Activated CD4-positive, alpha-beta memory T cell treated with anti-CD3 and anti-CD28 coated beads for 36 hours (primary cell): ENCODE measurements at places on chromosomes 11 and 22.

DNA sequence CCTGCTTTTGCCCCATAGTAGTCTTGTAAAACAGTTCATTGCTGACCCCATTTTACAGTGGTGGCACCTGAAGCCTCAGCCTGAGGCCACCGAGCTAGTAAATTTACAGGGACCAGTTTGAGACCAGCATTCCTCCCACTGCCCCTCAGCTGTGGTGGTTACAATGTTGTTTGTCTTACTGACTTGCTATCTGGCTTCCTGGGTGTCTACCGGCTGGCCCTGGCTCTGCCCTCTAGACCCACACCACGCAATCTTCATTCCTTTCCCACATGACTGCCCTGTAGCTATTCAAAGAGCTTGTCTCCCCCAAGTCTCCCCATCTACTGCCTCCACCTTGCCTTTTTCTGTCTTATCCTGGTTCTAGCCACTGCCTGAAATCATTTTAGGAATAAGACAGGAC is 20.8 kb downstream of the PIK3IP1 start:
- no peaks in the 10 kb centered on the region for H3K27me3 ChIP-seq
- peaks cover 17% of the 10 kb centered on the region for H3K4me1 ChIP-seq
- no peak overlapping the region for H3K4me3 ChIP-seq
- H3K36me3 ChIP-seq, result peaks cover 45% of the 10 kb centered on the region

DNA sequence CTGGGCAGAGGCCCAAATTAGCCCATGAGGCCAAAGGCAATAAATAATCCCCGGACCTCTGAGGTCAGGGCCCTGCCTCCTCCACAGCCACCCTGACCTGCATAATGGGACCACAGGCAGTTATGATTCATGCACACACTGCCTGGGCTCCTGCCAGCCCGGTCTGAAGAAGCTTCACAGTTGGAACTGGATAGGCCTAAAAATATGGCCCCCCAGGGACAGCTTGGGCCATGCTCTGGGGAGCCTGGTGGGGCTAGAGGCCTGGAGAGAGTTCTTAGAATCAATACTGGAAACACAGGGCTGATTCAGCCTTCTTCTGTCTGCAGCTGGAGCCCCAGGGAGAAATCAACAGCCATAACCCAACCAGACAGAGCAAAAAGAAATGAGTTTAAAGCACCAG is 112.8 kb upstream of the CADM1 start:
- no peaks in the 10 kb centered on the region for H3K4me1 ChIP-seq
- H3K27me3 ChIP-seq, result no peaks in the 10 kb centered on the region
- H3K27ac ChIP-seq, result no peak overlapping the region
- H3K4me3 ChIP-seq, result no peak overlapping the region
- no peaks in the 10 kb centered on the region for H3K36me3 ChIP-seq
- no peak for DNase-seq

DNA sequence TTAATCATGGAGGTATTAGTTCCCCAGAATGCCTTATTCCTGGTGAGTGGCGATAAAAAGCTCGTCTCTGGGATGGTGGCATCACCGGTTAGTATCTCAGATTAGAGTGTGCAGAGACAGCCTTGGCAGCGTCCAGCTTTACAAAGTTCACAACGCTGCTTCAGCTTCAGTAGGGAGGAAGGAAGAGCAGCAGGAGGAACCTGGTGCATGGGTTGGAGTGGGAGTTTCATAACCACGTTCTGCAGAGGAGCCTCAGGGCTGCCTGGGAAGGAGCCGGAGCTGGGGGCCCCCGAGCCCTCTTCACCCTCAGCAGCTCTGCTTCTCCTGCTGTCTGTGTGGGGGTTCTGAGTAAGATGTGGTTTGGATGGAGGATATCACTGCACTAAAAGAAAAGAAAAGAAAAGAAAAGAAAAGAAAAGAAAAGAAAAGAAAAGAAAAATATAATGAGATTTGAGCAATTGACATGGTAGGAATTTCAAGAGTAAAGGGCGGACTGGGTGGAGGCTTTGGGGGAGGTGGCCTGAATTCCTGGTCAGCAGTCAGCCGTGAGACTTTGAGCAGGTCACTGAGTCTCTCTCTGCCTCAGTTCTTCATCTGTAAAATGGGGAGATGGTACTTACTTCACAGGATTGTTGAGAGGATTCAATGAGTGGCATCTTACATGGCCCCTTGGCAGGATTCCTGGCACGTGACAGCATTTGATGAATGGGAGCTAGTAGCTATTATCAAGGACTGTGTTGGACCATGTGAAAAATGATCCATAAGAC is 6.5 kb downstream of the ASPHD2 start:
- H3K27me3 ChIP-seq, result no peaks in the 10 kb centered on the region
- peaks cover 41% of the 10 kb centered on the region for H3K4me1 ChIP-seq
- H3K27ac ChIP-seq, result no peak overlapping the region
- H3K36me3 ChIP-seq, result peaks cover 20% of the 10 kb centered on the region
- no peak overlapping the region for H3K4me3 ChIP-seq

GRCh38 chr11:1641096-1641495 is 11.5 kb downstream of the KRTAP5-5 start:
- H3K27ac ChIP-seq, result no peak overlapping the region
- no peaks in the 10 kb centered on the region for H3K36me3 ChIP-seq
- no peaks in the 10 kb centered on the region for H3K4me1 ChIP-seq
- no peak for DNase-seq
- H3K4me3 ChIP-seq, result no peak overlapping the region
- peaks cover 10% of the 10 kb centered on the region for H3K27me3 ChIP-seq

DNA sequence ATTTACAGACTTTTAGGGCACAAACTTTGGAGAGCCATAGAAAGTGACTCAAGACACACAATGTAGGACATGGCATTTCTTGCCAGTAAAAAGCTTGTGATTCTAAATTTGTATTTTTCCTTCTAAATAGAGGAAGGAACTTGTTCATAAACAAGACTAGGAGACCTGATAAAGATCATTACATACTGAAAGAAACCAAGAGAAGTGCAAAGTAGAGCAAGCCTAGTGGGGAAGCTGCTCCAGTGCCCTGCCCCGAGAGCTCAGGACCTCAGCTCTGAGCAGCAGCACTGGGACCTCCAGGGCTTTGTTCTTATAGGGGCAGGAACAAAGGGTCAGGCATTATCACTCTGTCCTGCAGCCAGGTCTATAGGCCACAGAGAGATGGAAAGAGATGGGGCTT is 7.2 kb downstream of the IRAG1 start:
- no peak overlapping the region for H3K4me3 ChIP-seq
- H3K27me3 ChIP-seq, result peaks cover 5% of the 10 kb centered on the region
- DNase-seq, result no peak
- H3K36me3 ChIP-seq, result no peaks in the 10 kb centered on the region
- no peaks in the 10 kb centered on the region for H3K4me1 ChIP-seq
- no peak overlapping the region for H3K27ac ChIP-seq

- no peak overlapping the region for H3K4me3 ChIP-seq
- H3K4me1 ChIP-seq, result no peaks in the 10 kb centered on the region
- H3K27ac ChIP-seq, result no peak overlapping the region
- peaks cover 6% of the 10 kb centered on the region for H3K27me3 ChIP-seq
Observed at GRCh38 chr11:63470311-63470710, 20.7 kb downstream of the PLAAT5 start.

DNA sequence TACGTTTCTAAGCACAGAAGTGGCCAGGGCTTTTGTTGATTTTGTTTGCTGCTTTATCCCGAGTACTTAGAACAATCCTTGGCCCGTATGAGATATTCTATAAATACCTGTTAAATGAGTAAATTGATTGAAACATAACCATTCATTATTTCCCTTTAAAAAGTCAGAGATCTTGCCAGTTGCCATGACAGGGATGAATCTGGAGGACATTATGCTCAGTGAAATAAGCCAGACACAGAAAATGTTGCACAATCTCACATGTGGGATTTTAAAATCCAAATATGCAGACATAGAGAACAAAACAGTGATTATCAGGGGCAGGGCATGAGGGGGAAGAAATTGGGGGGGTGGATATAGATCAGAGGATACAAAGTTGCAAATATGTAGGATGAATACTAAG is 1240.1 kb downstream of the LRRC4C start:
- H3K27ac ChIP-seq, result no peak overlapping the region
- no peak for DNase-seq
- no peaks in the 10 kb centered on the region for H3K27me3 ChIP-seq

DNA sequence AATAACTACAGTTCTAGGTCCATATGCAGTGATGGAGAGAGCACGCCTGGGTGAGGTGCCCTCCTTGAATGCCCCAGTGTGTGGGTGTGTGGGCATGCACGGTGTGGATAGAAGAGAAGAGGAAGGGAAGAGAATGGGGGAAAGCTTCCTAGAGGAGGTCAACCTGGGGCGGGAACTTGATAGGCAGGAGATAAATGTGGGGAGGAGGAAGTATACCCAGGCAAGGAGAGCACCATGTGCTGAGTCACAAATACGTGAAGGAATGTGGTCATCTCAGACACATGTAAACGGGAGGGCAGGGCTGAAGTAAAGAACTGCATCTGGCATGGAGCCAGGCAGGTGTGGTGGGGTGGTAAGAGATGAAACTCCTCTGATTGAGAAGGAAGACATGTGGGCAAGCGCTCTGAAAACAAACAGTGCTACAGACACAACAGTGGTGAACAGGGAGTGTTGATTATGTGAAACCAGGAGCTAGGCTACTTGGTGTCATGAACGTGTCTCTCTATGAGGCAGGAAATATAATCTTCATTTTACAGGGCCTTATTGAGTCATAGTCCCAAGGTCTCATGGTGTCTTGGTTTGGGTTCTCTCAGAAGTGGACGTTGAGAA is 61.5 kb upstream of the EED start:
- H3K27ac ChIP-seq, result no peak overlapping the region
- no peaks in the 10 kb centered on the region for H3K27me3 ChIP-seq
- DNase-seq, result peak; percentile 84
- H3K4me3 ChIP-seq, result no peak overlapping the region
- H3K4me1 ChIP-seq, result peaks cover 9% of the 10 kb centered on the region
- H3K36me3 ChIP-seq, result no peaks in the 10 kb centered on the region

DNA sequence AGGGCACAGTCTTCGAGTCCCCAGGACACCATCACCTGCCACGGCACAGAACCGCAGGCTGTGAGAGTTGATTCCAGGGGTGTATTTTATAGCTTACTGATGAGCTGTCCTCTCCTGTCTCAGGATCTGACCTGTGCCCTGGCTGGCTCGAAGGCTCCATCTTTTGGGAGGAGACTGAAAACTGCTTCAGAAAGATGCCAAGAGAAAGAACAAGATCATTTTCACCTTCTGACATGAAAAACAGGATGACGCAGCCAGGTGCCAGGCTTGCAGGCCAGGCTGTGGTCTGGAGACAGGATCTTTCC is 2.2 kb downstream of the MRGPRD start:
- DNase-seq, result peak; percentile 7
- peaks cover 2% of the 10 kb centered on the region for H3K4me1 ChIP-seq
- no peaks in the 10 kb centered on the region for H3K36me3 ChIP-seq
- no peaks in the 10 kb centered on the region for H3K27me3 ChIP-seq
- no peak overlapping the region for H3K4me3 ChIP-seq

DNA sequence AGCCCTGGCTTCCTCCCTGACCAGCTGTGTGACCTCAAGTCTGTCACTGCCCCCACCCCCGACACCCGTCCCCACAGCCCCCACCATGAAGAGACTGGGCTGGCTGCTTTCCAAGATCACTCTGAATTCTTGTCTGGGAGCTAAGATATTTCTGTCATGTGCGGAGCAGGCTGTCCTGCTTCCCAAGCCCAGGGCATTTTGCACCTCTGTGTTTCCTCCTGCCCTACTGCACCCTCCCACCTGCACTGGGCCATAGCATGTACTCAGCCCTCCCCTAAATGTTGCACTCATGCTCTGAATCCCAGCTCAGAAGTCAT is 30.3 kb upstream of the MYEOV start:
- no peaks in the 10 kb centered on the region for H3K36me3 ChIP-seq
- no peaks in the 10 kb centered on the region for H3K4me1 ChIP-seq
- no peak overlapping the region for H3K4me3 ChIP-seq
- no peak for DNase-seq
- H3K27me3 ChIP-seq, result peaks cover 1% of the 10 kb centered on the region
- no peak overlapping the region for H3K27ac ChIP-seq

DNA sequence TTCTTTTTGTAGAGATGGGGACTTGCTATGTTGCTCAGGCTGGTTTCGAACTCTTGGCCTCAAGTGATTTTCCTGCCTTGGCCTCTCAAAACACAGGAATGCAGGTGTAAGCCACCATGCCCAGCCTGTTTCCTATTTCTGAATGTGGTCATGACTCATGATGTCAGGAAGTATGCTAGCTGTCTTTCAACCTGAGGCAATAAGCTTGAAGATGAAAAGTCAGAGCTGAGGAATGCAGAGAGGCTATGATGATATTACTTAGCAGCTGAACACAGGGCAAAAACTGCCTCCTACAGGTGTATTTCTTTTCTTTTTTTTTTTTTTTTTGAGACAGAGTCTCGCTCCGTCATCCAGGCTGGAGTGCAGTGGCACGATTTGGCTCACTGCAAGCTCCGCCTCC is 9.0 kb upstream of the NUCB2 start:
- H3K27ac ChIP-seq, result no peak overlapping the region
- H3K36me3 ChIP-seq, result no peaks in the 10 kb centered on the region
- H3K27me3 ChIP-seq, result peaks cover 5% of the 10 kb centered on the region
- peak; percentile 21 for DNase-seq

DNA sequence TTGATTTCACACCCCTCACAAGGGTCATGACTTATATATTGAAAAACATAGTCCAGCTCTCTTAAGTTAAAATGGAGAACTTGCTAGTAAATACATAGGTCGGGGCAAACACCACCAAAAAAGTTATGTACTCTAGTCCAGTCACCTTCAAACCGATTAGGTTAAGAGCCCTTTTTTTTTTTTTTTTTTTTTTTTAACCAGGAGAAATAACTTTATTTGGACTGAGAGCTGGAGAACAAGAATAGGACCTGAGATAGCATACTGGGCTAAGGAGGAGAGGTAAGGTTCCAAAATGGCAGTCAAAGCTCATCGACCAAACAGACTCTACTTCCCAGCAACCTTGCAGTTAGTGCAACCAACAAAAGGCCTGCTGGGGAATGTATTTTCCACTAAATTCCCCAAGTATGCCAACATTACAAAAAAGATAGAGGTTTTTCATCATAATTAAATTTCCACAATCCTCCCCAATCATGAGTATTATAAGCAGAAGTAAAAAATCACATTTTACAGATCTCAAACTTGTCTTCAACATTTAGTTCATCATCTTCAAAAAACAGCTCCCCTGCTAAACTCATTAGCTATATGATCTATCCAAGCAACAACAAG is 3.8 kb downstream of the TMEM41B start:
- H3K36me3 ChIP-seq, result peaks cover 11% of the 10 kb centered on the region
- H3K27ac ChIP-seq, result no peak overlapping the region
- H3K4me3 ChIP-seq, result no peak overlapping the region
- DNase-seq, result no peak
- peaks cover 43% of the 10 kb centered on the region for H3K4me1 ChIP-seq
- no peaks in the 10 kb centered on the region for H3K27me3 ChIP-seq

- DNase-seq, result no peak
- no peak overlapping the region for H3K27ac ChIP-seq
- H3K27me3 ChIP-seq, result peaks cover 27% of the 10 kb centered on the region
- H3K4me1 ChIP-seq, result peaks cover 25% of the 10 kb centered on the region
- no peaks in the 10 kb centered on the region for H3K36me3 ChIP-seq
Observed at GRCh38 chr11:117871160-117871559, 5.3 kb downstream of the FXYD6 start.
